Thoracic aorta (tissue), 2 donors: ENCODE measurements at places on chromosomes 11 and 22.

DNA sequence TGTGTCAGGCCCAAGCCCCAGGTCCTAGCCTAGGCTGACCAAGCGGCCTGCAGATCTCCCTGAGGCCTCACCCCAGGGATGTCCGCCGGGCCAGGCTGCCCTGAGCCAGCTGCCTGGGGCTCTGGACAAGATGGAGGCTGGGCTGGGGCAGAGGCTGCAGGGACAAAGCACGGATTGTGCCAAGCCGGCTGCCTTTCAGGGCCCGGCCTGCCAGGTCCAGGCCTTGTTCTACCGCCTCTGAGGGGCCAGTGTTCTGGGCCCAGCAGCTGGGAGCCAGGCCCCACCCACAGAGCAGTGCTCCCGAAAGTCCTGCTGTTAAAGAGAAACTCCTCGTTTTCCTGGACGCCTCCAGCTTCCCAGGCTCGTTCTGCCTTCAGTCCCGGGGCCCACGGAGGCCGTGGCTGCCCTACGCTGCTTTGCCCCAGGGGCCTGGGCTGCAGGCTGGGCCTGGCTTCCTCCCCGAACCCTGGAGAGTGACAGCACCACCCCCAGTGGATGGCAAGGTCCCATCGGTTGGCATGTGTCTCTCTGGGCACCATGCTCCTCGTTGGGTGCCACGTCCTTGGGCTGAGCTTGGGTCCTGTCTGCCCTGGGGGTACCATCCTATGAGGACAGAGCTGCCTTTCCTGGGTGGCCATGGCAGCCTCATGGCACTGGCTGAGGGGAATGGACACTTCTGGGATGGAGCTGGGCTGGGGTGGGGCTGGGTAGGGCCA is 7.6 kb downstream of the BRSK2 start:
- no peak for DNase-seq

GRCh38 chr11:64170419-64170818 is 4.5 kb upstream of the MACROD1 start:
- DNase-seq: no peak

- no peak for DNase-seq
Observed at GRCh38 chr22:17949642-17950473, 74.5 kb downstream of the MICAL3 start.

- no peak for DNase-seq
Observed at GRCh38 chr11:114350022-114350421, 50.3 kb downstream of the C11orf71 start.

GRCh38 chr11:45145379-45146071 is 914 bp upstream of the PRDM11 start:
- no peak for DNase-seq

- DNase-seq: no peak
Observed at GRCh38 chr11:9052316-9052715, 39.1 kb downstream of the SCUBE2 start.

DNA sequence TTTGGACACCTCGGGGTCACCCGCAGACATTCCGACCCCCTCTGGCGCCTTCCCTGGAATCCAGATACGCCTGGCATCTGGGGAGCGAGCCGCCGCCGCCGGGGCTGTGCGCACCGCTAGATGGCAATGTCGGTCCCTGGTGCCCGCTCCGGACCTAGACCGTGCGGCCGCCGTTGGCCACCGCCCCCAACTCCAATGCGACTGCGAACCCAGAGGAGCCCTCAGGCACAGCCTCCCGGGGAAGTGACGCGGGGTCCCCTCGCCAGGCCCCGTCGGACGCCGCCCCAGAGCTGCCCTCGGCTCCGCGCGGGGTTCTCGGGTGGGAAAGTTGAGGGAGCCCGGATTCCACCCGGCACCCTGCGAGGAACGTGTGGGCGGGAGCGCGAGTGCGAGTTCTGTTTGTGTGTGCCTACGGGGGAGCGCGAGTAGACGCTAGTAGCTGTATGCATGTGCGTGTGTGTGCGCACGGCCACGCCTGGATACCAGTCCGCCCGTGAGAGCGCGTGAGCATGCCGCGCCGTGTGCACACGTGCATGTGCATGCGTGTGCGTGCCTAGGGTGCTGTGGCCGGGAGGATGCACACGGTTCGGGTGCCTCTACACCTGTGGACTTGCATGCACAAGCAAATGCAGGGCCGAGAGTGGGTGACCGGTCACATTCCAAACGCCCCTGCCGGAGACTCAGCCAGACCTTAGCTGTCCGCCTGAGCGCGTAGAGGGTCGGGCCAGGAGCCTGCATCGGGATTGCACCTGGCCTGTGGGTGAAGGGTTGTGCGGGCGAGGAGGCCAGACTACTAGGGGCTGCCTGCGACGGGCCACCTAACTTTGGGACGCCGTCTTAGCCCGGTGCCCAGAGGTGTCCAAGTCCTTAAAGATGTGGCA is 1.9 kb downstream of the CHRM4 start:
- DNase-seq: no peak

DNA sequence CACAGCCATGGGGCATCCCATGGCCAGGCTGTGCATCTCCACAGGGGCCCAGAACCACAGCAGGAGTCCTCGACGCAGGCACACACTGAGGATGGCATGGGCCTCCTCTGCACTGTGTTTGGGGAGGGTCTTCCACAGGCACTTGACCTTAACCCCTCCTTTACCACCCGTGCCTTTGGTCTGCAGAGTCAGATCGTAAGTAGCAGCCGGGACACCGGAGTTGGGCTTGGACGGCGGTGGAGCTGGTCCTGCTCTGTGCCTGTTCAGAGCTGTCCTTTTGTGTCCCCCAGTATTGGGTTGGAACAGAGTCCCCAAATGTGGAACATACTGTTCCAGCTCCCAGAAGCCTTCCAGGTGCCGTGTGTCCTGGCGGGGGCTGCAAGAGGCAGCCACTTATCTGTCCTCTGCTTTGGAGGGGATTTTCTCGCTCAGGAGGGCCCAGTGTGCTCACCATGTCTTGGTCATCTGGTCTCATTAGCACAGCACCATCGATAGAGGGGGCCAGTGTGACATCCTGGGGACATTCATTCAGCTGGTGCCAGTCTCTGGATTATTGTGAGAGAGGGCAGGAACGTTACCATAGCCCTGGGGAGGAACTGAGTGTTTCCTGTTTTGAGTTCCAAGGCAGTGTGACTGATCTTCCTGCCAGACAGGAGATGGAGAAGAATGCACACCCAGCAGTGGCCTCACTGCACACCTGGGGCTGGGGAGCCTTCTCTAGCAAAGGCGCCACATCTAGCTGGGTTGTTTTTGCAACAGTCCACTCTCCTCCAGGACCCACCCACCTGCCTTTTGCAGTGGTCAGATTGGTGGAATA is 12.4 kb downstream of the CRELD2 start:
- DNase-seq: peak; percentile 52

DNA sequence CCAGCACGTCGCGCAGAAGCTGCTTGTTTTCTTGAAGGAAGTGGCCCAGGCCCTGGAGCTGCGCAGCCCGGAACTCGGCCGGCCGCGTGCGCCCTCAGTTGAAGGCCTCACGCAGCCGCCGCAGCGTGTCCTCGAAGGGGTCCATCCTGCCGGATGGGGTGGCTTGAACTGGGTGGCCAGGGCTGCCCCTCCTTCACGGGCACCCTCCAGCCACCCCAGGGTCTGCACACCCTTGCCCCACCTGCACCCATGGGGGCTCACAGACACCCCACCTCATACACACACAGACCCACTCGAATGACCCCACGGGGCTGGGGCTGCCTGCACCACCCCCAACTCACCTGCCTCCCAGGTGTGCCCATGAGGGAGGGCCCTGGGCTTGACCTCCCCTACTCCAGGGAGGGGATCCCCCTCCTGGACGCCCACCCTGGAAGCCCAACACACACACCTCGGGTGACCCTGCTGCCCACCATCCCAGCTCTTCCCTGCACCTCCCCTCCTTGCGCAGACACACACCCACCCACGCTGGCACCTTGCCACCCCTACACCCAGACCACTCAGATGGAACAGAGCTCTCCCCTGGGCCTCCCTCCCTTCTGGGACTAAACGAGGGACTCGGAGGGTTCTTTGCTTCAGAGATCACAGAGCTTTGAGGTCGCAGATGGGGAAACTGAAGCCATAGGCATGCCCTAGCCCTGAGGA is 6.8 kb downstream of the ALDH3B2 start:
- DNase-seq: no peak

DNA sequence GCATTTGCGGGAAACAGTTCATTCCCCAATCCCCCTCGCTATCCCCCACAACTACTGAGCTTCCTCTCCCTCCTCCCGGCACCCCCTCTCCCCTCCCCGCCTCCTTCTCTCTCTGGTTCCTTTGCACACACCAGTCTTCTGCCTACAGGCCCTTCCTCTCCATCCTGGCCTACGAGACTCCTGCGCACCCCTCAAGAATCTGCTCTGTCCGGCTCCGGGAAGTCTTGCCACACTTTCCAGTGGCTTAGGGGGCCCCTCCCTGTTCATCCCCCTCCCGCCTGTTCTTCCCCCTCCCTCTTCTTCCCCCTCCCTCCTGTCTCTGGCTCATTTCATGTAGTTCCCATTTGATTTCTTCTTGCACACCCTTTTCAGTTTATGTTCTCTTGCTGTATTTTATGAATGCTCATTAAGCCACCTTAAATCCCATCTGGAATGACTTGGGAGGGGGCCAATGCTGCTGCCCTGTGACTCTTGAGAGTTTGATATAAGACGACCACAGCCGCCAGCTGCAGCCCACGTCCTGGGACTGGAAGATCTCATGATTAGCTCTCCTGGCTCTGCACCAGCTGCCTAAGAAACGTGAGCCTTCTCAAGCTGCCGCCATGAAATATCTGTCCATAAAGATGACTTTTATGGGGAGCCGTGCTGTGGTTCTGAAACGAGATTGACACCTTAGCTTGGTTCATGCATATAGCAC is 50.9 kb downstream of the RPS6KA4 start:
- DNase-seq: no peak

DNA sequence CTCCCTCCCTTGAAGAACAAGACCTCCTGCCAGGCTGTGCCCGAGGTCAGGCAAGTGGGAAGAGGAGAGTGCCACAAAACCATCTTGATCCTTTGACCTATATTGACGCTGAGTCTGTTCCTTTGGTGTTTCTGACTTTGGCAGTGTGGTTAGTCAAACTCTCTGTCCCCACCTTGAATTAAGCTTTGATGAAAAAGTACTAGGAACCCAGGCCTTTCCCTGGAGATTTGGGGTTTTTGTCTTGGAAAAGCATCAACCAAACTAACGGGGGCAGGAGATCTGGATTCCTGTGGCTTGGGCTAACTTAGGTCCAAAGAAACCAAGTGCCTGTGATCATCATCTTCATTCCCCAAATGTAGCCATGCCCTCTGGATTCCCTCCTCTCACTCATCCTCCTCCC is 40.4 kb downstream of the ARFGAP2 start:
- no peak for DNase-seq

DNA sequence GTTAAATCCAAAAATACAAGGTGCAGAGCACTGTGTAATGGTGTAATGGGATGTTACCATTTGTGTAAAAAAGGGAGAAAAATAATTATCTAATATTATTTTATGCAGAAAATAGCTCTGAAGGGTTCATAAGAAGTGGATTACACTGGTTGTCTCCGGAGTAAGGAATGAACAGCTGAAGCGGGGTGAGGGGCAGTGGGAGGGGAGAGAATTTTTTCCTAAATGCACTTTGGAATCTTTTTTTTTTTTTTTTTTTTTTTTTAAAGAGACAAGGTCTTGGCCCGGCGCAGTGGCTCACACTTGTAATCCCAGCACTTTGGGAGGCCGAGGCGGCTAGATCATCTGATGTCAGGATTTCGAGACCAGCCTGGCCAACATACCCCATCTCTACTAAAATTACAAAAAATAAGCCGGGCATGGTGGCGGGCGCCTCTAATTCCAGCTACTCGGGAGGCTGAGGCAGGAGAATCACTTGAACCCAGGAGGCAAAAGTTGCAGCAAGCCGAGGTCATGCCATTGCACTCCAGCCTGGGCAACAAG is 6.8 kb upstream of the POLR3H start:
- no peak for DNase-seq
